ENCODE measurements at places on chromosomes 12 and 14.

- DNase-seq: no peak
Measured at GRCh38 chr14:67955261-67955660, 135.7 kb downstream of the RAD51B start.

GRCh38 chr14:49479432-49479831 is 106.7 kb downstream of the RPS29 start:
- no peak for DNase-seq

DNA sequence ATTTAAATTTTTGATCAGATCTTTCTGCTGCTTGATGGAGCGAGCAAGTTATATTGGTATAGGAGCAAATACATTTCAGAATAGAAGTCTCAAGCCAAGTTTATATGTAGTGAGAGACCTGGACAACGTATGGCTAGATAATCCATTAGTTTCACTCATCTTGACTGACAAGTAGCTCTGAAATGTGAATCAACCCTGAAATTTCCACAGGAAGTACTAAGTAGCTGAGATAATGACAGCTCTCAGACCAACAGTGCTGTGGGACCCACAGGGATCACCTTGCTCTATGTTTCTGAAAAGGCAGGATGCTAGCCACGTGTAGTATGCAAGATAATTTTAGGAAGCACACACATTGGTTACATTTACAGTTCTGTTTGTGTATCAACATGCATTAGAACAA is 258.6 kb upstream of the FOXN3 start:
- DNase-seq: no peak

DNA sequence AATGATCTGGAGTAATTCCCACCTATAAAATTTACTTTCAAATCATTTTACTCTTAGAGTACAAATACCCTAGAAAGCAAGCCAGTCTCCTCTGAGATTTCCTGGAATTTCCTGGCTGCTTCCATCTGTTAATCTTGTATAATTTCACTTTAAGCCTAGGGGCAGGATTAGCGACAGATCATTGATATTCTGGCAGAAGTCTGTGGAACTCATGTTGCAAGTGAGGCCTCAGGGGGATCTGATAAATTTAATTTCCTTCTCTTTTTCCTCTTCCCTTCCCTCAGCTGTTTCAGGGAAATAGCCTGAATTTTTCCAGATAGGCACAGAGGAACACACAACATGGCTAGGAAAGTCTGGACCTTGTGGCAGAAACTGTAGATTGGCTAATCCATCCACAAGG is 5.9 kb upstream of the KRT6A start:
- DNase-seq: no peak

DNA sequence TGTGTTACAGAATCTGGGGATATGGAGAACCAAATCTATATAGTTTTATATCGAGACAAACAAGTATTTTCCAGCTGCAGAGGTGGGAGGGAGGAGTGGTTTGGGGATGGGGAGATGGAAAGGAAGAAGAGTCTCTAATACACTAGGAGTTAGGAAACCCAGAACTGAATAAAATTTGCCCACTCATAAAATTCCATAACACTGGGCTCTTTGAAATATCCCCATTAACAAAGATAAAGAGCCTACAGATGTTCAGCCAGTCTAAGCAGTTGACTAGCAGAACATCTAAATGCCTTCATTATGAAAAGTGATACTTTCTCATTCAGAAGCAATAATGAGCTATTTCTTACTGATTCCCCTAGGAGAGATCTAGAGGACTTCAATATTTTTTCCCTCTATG is 151.7 kb upstream of the GZMB start:
- DNase-seq: peak; percentile 74

- no peak for DNase-seq
Measured at GRCh38 chr12:12872139-12872933, 19.0 kb upstream of the GPRC5A start.

- peak; percentile 32 for DNase-seq
Measured at GRCh38 chr14:100906420-100906819, 2.9 kb upstream of the RTL1 start.

- no peak for DNase-seq
Measured at GRCh38 chr12:95808146-95808545, 17.6 kb upstream of the NTN4 start.

Data from SK-MEL-5 (cell line).